ENCODE measurements at places on chromosomes 1 and 21.
A peak's percentile ranks its signal among the peaks of the same experiment; 100 is the strongest.

DNA sequence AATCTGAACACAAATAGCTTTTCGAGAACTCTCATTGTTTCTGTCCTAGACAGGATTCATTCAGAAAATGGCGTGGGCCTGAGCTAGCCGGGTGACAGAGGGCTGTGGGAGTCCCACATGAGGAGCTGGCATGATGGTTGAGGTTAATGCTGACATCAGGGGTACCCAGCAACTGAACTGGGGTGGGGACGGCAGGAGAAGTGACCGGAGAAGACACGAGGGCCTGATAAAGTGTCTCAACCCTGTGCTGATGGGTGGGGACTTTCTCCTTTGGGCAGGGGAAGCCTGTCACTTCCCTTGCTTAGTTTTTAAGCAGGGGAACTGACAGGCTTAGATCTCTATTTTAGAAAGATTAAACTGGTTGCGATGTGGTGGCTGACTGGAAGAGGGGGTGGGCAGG, 14.6 kb downstream of the CHIT1 start:
- no peak for DNase-seq

DNA sequence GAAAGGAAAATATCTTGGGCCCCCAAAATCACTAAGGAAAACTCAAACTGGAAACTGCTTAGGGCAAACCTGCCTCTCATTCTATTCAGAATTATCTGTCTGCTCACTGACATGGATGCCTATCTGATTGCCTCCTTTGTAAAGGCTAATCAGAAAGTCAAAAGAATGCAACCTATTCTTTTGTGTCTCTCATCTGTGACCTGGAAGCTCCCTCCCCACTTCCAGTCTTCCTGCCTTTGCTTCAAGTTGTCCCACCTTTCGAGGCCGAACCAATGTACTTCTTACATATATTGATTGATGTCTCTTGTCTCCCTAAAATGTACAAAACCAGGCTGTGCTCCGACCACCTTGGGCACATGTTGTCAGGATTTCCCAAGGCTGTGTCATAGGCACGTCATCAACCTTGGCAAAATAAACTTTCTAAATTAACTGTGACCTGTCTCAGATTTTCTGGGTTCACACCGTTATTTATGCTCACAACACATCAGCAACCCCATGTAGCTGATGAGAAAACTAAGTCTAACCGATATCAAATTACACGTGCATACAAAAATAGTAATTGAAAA, 302.3 kb upstream of the NRIP1 start:
- no peak for DNase-seq

DNA sequence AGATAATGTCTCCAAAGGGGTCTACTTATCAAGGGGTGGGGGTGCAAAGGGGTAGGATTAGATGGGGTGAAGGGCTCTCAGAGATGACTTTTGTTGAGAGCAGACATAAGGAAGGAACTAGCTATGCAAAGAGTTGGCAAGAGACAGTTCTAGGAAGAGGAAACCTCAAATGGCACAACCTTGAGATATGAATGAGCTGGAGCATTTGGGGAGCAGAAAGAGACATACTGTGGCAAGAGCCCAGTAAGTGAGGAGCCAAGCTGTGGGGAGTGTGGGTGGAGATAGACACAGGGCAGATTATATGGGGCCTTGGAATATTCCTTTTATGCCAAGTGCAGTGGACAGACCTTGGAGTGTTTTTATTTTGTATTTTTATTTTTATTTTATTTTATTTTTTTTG, 84.8 kb upstream of the BTG3 start:
- no peak for DNase-seq

- DNase-seq: no peak
Observed at GRCh38 chr21:42411197-42411869, 7.6 kb downstream of the UBASH3A start.

DNA sequence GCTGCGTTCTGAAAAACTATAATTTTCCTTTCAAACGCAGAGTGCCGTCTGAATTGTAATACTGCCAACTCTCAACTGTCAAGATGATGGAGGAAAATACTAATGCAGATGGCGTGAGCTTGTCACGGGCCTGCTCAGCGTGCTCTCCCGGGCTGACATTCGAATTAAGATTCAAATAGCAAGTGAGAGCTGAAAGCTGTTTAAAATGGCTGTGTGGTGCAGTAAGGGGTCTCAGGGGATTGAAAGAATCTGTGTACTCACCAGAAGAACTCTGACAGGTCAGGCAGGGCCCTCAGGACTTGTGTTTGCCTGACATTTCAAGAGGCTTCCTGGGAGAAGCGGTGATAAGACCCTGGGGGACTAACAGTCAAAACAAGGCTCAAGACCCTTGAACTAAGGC, 33.1 kb downstream of the ZMYND12 start:
- DNase-seq: no peak

GRCh38 chr1:209335178-209335577, 248.3 kb upstream of the CAMK1G start:
- DNase-seq: peak; percentile 30

GRCh38 chr1:18066576-18066975, 41.0 kb upstream of the IGSF21 start:
- DNase-seq: no peak

GRCh38 chr1:245685111-245685810, 530.5 kb downstream of the KIF26B start:
- DNase-seq: no peak

DNA sequence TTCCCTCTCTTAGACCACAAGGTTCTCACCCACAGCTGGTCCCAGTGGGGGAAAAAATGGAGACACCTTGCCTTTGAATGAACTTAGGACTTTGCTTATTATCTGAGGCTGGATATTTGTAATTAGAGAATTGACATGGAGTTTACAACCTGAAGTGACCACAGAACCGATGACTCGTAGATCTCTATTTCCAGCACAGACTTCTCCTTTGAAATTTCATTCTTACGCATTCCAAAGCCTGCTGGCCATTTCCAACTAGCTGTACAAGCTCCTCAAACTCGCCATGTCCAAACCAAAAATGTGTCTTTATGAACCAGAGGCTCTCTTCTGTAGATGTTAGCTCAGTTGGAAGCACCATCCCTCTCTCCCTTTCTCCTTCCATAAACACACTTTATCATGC, 12.0 kb downstream of the RAB7B start:
- no peak for DNase-seq

DNA sequence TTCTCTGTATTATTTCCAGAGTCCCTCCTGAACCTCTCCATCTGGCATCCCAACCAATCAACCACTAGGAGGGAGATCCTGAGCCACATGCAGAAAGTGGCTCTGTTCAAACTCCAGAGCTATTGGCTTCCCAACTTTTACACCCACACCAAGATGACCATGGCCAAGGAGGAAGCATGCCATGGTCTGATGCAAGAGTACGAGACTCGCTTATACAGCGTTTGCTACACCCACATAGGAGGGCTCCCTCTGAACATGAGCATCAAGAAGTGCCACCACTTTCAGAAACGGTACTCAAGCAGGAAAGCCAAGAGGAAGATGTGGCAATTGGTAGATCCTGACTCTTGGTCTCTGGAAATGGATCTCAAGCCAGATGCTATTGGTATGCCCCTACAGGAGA, 23.6 kb downstream of the RGSL1 start:
- DNase-seq: no peak

DNA sequence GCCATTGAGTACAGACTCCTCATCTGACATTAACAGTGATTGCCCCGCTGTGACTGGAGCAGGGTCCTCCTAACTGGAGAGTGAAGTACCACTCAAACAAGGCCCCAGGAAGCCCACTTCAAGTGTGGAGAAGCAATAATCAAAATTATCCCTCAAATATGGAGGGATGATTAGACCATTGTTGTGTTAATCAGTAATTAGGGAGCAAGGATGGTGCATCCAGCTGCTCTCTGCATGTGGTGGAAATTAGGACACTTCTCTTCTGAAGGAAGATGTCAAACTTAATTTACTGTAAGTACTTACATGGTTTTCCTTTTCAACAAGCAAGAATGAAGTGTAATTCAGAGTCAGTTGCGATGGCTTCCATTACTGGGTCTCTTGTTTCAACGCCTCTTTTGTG, 3.4 kb upstream of the ZP4 start:
- no peak for DNase-seq

DNA sequence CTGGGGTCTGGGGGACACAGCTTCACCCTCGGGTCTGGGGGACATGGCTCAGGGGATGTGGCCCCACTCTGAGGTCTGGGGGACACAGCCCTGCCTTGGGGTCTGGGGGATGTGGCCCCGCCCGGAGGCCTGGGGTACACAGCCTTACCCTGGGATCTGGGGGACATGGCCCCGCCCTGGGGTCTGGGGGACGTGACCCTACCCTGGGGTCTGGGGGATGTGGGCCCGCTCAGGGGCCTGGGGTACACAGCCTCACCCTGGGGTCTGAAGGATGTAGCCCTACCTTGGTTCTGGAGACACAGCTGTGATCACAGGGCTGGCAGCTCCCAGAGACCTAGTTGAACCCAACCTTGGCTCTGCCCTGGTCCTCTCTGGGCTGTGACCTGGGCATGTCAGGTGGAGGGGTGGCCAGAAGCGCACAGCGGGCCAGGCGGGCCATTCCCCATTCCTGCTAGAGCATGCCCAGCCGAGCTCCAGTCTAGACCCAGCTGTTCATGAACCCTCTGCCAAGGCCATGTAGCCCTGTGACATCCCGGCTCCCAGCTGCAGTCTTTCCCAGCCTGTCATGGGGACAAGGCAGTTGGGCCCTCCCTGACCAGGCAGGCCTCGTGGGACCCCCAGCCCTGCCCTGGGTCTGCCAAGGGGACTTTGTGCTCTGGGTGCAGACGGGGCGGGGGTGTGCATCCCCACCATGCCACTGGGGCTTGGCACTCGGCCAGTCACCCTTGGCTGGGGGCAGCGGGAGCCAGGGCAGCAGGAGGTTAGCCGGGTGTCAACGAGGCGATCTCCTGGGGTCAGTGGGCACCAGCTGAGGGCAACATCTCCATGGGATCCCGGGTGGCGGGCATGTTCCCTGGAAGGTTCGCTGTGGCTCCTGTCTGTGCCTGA, 43.9 kb downstream of the WNT9A start:
- DNase-seq: no peak

GRCh38 chr1:10916991-10917390, 95.5 kb upstream of the TARDBP start:
- DNase-seq: no peak

GRCh38 chr1:201050515-201051277, 27.2 kb upstream of the KIF21B start:
- no peak for DNase-seq

DNA sequence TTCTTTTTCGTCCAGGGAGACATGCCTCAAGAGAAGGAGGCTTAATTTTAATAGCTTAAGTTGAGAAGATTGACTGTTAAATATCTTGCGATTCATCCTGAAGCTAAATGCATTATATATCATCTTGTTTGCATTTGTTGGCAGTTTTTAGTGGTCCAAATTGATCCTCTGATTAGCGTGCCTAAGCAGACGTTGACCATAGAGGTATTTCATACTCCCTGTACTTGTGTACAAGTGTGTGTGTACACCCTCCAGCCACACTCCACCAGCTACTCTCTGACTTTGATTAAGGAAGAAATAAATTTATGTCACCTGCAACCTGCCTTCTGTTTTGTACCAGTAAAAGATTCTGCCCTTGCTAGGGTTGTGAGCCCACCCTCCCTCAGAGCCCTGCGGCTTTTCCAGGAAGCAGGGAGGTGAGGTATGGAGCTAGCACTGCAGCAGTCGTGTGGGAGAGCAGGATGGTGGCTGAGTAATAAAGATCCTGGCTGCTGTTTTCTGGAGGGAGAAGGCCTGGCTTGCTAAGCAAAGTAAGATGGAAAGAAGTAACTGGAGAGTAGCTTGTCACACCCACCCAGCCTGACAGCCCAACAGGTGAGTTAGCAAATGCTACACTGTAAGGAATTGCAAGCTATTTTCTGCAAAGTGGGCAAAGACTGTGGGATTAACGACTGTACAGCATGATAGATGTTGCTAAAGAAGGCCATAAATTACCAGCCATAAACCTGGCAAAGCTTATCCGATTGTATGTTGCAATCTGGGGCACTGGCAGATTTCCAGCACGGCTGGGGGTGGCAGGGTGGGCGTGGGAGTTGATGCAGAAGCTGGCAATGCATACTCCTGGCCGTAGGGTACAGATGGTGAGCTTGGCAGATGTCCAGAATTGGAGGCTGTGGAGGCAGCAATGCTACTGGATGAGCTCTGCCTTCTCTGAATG, 170.2 kb downstream of the TNR start:
- no peak for DNase-seq

GRCh38 chr1:232983817-232984567, 33.6 kb downstream of the NTPCR start:
- no peak for DNase-seq

- DNase-seq: no peak
Observed at GRCh38 chr1:44089371-44090048, 29.1 kb upstream of the KLF17 start.

GRCh38 chr1:116572771-116573430, 2.1 kb upstream of the CD58 start:
- no peak for DNase-seq

DNA sequence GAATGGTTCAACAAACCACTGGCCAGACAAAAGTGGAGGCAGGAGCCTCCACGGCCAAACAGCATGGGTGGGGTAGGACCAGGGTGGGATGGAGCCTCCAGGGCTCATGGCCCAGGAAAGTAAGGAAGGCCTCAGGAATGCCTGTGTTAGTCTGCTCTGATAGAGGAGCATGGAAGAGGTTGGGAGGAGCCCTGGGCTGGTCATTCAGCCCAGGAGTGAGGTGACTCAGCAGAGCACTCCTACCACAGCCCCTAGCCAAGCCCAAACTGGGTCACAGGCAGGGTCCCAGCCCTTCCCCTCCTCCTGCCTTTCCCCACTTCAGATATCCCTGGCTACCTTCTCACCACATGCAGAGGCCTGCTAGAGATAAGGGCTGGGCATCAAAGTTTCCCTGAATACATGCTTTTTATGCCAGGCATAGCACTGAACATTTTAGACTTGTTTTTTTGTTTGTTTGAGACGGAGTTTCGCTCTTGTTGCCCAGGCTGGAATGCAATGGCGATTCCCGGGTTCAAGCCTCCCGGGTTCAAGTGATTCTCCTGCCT, 3.1 kb upstream of the SHISA4 start:
- DNase-seq: peak; percentile 19

GRCh38 chr1:171550050-171550449, 64.7 kb downstream of the PRRC2C start:
- no peak for DNase-seq

DNA sequence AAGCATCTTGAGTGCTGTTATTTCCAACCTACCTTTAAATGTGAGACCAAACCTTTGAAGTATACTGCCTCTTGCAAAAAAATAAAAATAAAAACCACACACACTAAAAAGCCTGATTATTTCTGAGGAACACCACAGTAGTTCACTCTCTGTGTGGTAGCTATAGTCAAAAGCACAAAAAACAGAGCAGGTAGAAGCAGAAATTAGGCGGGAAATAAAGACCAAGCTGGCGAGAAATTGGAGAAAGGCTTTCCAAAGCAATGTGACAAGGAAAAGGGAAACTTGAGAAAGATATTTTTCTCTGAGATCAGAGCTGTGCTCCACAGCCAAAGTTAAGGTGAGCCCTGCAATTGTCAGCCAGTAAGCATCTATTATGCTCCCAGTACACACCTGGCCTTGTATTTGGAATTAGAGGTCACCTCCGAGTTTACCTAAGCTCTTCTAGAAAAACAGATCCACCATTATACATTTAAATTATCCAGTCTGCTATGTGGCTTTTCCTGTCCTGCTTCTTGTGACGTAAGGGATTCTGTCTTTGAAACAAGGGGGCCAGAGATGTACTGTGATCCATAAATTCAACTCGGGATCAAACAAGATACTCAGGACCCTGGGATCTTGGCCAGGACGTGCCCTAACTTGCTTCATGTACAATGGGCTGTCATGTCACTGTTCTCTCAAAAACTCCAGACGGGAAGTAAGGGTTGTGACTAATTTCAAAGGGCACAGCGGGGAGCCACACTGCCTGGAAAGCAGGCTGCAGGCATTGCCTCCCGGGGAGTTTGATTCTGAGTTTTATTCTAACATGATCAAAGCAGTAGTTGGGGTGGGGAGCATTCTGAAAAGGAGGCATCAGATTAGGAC, 39.8 kb upstream of the RAB4A start:
- no peak for DNase-seq
